Myocyte (in vitro differentiated cells): ENCODE measurements at places on chromosomes 16 and 17. TPM values are rescaled to one million over a fixed set of nuclear protein-coding genes. Genes with fewer than 3 reads are reported as not detected.
A peak's percentile ranks its signal among the peaks of the same experiment; 100 is the strongest.

CACNA1H gene
- 0.16 and 0.21 TPM in 2 replicates for total RNA-seq

ASB16 gene
- 4.0 and 7.8 TPM in 2 replicates for total RNA-seq

TANC2 gene
- total RNA-seq: 21.4 and 24.2 TPM in 2 replicates

CCDC154 gene
- total RNA-seq: 0.19 and 0.21 TPM in 2 replicates

HCRT gene
- not detected in 2 replicates for total RNA-seq

SCIMP gene
- not detected in 2 replicates for total RNA-seq

CLEC18B gene
- total RNA-seq: 1.2 and 1.6 TPM in 2 replicates

CDRT15L2 gene
- total RNA-seq: not detected in 2 replicates

DNA sequence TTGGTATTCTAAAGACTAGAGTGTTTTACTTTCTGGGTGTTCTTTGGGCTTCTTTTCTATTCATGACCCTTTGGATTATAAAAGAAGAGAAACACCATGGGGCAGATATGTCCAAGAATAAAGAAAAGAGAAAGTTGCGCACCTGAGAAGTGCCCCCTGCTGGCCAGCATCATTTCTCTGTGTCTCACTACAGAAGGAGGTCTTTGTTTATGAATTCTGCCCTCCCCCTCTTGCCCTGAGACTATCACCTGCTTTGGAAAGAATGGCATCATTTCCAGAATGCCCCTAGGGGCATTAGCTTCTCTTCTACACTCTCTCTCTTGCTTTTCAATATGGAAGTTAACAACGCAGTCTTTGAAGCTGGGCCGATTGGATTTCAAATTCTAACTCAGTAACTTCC is 45.0 kb downstream of the CDH13 start:
- no peak for DNase-seq

GRCh38 chr16:79276501-79276900 is 324.0 kb downstream of the MAF start:
- DNase-seq: no peak

DNA sequence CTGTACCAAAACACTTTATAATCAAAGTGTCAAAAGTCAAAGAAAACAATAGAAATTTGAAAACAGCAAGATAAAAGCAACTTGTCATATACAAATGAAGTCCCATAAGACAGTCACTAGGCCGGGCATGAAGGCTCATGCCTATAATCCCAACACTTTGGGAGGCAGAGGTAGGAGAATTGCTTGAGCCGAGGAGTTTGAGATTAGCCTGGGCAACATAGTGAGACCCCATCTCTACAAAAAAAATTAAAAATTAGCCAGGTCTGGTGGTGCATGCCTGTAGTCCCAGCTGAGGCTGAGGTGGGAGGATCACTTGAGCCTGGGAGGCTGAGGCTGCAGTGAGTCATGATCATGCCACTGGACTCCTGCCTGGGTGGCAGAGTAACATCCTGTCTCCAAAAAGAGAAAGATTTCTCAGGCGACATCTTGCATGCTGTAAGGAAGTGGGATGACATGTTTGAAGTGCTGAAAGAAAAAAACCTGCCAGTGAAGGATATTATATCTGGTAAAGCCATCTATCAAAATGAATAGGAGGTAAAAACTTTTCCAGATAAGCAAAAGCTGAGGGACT is 98.7 kb upstream of the NACA2 start:
- peak; percentile 3 for DNase-seq

- DNase-seq: peak; percentile 62
Observed at GRCh38 chr17:59746849-59747445, 39.5 kb downstream of the VMP1 start.

GRCh38 chr17:48159232-48159631 is 51.7 kb downstream of the SNX11 start:
- peak; percentile 24 for DNase-seq

DNA sequence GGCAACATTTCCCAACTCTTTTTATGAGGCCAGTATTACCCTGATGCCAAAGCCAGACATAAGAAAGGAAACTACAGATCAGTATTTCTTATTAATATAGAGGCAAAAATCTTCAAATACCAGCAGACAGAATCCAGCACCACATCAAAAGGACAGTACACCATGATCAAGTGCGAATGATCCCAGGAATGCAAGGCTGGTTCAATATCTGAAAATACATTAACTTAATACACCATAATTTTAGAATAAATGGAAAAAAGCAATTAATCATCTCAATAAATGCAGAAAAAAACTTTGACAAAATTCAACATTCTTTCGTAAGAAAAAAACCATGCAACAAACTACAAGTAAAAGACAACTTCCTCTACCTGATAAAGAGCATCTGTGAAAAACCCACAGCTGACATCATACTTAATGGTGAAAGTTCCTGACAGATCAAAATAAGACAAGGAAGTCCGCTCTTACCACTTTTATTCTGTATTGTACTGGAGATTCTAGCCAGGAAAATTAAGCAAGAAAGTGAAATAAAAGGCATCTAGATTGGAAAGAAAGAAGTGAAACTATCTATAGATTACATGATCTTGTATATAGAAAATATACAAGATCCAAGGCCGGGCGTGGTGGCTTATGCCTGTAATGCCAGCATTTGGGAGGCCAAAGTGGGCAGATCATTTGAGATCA is 26.4 kb upstream of the MAPK3 start:
- DNase-seq: no peak

DNA sequence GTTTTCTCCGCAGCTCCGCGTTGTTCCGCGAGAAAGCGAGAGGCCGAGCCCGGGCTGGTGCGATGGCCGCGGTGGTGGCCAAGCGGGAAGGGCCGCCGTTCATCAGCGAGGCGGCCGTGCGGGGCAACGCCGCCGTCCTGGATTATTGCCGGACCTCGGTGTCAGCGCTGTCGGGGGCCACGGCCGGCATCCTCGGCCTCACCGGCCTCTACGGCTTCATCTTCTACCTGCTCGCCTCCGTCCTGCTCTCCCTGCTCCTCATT is 404 bp downstream of the EMC6 start:
- DNase-seq: no peak

GRCh38 chr17:44382917-44383316 is 6.5 kb downstream of the ITGA2B start:
- no peak for DNase-seq

- DNase-seq: peak; percentile 25
Observed at GRCh38 chr17:78923660-78924453, 1.3 kb downstream of the TIMP2 start.

DNA sequence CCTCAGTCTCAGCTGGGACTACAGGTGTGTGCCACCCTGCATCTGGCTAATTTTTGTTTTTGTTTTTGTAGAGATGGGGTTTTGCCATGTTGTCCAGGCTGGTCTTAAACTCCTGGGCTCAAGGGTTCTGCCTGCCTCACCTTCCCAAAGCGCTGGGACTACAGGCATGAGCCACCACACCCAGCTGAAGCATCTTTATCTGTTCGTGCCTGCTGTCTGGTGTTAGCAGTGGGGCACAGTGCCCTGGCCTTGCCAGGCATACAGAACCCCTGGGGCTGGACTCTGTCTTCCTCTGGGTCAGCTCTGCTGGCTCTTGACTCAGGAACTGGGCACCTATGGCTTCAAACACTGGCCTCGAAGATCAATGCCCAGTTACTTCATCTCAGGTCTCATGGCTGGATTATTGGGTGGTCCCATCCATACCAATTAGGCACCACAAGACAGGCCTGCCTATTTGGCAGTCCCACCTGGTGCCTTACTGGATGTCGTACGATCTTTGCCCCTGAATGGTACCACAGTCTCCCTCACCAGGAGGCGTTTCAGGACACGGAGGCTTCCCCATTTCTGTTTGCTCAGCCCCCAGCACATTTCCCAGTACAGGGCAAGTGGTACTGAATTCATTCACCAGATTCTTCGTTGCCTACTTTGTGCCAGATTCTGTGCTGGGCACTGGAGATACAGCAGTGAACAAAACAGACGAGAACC is 99.3 kb downstream of the RAB11FIP4 start:
- DNase-seq: no peak

DNA sequence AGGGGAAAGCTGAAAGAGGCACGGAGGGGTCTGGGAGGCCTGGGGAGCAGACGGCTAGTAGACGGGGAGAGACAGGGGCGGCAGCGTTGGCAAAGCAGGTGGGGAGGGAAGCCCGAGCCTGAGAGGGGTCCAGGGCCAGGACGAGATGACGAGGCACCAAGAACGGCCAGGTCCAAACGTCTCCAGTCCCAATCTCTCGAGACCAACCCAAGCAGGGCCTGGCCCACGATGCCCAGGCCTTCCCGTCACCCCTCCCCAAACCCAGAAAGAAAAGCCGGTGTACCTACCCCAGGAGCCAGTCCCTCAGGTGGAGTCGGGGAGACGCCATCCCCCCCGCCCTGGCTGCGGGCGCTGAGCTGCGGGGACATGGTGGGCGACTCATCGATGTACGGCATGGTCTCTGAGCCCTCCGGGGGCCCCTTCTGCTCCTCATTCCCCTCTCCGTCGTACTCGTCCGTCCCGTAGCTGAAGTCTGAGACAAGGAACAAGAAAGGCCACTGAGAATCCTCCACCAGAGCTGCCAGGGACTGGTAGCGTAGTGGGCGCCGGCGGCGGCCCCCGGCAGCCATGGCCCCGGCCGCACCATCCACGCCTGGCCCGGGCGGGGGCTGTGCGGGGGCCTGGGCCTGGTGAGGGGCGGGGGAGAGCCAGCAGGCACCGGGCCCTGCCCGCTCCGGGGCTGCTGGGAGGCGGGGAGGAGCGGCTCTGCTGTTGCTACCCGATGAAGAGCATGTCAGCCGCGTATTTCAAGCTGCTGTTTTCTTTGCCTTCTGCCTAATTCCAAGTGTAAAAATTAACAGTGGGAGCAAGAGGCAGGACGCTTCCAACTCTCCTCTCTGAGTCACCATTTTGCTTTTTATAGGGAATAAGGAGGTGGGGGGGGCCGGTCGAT is 54.6 kb downstream of the ABR start:
- no peak for DNase-seq

DNA sequence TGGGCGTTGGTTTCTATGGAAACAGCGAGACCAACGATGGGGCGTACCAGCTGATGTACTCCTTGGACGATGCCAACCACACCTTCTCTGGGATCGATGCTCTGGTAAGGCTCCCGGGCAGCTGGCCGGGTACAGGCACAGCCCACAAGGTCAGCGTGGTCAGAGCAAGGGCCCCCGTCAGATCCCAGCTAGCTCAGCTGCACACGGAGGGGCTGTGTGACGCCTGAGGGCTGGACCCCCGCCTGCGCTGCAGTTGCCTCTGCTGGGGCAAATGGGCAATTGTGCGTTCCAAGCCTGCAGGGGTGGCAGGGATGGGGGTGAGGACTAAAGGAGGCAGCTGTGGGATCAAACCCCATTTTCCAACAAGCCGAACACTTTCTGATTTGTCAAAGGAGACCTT is 17.5 kb downstream of the TTYH2 start:
- DNase-seq: no peak

GRCh38 chr16:49659356-49659755 is 196.6 kb downstream of the ZNF423 start:
- no peak for DNase-seq

- no peak for DNase-seq
Observed at GRCh38 chr17:40561871-40562611, 3.2 kb downstream of the CCR7 start.

- peak; percentile 62 for DNase-seq
Observed at GRCh38 chr17:45341533-45342158, 24.8 kb upstream of the MAP3K14 start.

DNA sequence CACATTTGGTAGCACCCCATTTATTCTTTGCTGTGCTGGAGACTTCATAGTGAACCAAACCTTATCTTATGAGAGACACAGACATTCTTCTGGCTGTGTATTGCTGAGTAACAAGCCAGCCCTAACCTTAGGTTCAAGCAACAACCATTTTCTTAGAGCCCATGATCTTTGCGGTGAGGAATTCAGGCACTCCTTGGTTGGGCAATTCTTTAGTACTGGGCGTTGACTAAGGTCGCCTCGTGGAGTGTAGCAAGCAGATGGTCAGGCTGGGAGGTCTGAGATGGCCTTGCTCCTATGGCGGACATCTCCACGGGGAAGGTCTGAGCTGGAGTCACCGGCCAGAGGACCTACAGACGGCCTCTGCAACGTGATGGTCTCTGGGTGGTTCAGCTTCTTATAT is 43.1 kb downstream of the ARSG start:
- DNase-seq: no peak

DNA sequence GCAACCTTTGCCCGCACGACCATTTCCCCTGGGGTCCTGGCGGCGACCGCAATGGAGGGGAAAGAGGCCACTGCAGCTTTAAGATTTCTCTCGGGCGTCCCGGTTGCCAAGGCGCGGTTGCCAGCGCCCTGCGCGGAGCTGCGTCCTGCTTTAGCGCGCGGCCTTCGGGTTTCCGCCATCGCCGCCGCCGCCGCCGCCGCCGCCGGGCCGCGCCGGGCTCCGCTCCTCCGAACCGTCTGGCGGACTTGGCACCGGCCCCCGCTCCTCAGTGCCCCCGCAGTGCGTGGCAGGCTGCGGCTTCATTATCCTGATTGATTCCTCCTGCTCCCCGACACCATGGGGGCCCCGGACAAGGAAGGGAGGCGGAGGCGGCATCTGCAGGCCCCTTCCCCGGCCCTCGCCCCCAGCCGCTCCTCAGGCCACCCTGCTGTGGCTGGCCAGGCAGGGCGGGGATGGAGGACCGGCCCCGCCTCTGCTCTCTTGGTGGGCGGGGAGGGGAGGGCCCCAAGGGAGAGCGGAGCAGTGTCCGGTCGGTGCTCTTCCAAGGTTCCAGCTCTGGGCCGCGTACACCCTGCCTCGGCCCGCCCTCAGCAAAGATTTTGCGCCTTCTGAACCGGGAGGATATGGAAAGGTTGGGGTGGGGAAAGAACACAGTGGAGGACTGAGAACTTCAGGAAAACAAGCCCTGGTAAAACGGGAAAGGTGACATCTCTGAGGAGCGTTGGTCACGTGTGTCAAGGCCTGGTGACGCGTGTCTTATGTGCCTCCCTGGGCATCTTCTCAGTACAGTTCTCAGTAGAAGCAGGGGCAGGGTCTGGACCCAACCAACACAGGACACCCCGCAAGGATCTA is 34.0 kb downstream of the NEUROD2 start:
- DNase-seq: peak; percentile 71

DNA sequence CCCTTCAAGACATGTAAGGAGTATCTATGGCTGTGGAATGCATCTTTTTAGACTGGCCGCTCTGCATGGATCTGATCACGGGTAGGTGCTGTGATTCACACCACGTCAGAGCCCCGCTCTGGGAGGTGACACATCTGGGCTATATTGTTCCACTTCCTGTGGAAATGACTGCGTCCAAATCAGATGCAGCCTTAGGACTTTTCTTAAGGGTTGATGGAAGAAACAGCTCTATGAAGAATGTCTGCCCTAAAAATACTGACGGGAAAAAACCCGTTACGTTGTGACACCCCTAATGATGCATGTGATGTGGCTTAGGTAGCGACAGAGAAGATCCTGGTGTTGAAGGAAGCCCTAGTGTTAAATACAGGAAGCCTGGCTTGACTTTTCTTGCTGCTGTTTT is 12.2 kb downstream of the BANP start:
- no peak for DNase-seq

GRCh38 chr16:74766729-74767128 is 7.9 kb downstream of the FA2H start:
- no peak for DNase-seq
